ENCODE measurements at places on chromosomes 12 and 14.

GRCh38 chr12:106780010-106780631 lies 5.6 kb downstream of the RIC8B start:
- DNase-seq = no peak

GRCh38 chr12:1373901-1374735 lies 220.3 kb downstream of the FBXL14 start:
- DNase-seq = peak; percentile 28

GRCh38 chr12:19203013-19203412 lies 73.5 kb downstream of the PLEKHA5 start:
- no peak for DNase-seq

DNA sequence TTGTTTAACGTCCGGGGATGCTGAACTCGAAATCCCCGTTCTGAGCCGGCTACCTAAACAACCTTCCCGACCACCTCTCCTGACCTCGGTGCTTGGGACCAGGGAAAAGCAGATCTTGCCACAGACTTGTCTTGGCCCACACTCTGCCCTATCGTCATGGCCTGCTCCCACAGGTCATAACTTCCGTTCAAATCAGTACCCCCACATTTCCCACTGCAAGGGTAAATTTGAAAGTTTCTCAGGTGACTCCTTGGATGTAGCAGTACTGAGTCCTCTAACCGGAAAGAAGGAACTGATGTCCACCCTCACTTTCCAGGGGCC lies 612 bp upstream of the RBM23 start:
- no peak for DNase-seq

DNA sequence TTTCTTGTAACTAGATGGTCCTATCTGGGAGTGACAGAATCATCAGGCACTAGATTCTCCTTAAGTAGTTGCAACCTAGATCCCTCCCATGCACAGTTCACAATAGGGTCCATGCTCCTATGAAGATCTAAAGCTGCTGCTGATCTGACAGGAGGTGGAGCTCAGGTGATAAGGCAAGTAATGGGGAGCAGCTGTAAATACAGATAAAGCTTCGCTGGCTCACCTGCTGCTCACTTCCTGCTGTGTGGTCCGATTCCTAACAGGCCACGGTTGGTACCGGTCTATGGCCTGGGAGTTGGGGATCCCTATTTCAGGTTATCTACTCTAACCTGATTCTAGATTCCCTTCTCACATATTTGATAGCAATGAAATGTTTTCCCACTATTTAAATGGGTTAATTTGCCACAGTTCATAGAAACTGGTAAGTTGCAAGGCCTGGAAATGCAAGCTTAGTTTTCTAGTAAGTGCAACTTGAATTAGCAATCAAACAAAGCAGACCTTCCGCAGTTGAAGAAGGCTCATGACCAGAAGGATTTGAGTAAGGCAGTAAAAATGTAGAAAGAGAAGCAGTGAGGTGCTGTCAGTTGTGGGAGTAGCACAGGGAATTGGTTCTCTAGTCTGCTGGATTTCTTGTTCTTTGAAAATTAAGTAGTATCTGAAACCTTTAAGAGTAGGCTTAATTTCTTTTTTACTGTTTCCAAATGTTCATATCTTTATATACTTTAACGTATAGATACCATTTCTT lies 332.3 kb downstream of the EGLN3 start:
- DNase-seq = no peak

- DNase-seq = no peak
Observed at GRCh38 chr12:77377116-77377515, 311.7 kb upstream of the E2F7 start.

DNA sequence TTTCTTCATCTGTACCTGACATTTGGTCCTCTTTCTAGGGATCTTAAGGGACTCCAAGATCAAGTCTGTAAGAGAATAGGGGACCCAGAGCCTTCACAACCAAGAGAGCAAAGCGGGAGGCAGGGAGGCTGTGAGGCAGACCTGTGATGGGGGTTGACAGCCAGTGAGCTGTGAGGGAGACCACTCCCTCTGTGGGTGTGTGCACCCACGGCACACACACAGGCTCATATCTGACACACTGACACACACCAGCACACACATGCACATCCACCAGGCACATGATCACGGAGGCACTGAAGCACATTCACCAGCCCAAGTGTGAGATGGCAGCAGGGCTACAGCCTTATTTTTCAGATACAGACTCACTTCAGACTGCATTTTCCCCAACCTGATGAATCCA lies 55.2 kb downstream of the SPTB start:
- no peak for DNase-seq
